ENCODE measurements at places on chromosomes 1 and 21.

- DNase-seq: no peak
Measured at GRCh38 chr21:14875704-14876523, 188.9 kb downstream of the NRIP1 start.

DNA sequence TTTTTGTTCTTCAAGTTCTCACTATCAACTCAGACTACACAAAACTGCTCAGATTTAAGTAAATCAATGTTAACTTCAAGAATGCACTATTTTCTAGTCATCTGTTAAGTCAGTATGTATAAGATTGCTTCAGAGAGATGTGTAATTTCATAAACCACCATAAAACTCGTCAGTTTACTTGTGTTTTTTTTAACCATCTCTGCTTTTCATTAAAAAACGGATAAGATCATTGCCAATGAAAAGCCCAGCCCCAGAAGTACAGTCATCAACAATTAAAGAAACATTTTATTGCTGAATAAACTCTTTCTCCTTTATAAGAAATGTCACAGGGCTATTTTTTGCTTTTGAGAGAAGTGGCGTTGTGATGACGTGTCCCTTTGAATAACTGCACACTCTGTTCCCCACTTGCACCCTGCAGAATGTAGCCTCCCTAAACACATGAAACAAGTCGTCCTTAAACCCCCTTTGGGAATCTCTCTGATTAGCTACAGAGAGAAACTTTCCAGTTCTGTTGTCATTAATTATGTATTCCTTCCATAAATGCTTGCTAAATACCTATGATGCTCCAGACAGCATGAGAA lies 202.7 kb upstream of the FOXD3 start:
- DNase-seq: no peak

GRCh38 chr1:227883641-227884301 lies 64.0 kb downstream of the WNT9A start:
- DNase-seq: no peak

DNA sequence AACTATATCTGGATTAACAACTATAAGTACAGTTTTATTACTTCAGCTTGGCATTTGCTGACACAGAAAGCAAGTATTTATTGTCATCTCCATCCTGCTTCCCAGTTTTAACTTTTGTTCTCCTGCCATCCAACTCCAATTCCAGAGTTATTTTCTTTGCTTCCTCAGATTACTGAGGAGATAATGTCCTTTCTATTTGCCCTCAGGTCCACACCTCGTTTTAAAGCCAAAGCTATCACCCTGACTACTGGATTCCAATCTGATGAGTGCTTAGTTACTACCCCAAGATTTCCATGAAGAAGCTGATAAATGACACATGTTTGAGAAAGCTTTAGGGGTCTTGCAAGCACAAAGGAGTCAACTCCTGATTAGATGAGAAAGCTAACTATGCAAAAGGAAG lies 25.2 kb downstream of the ACKR1 start:
- no peak for DNase-seq

- DNase-seq: no peak
Measured at GRCh38 chr1:160744852-160745520, 5.9 kb downstream of the SLAMF7 start.

DNA sequence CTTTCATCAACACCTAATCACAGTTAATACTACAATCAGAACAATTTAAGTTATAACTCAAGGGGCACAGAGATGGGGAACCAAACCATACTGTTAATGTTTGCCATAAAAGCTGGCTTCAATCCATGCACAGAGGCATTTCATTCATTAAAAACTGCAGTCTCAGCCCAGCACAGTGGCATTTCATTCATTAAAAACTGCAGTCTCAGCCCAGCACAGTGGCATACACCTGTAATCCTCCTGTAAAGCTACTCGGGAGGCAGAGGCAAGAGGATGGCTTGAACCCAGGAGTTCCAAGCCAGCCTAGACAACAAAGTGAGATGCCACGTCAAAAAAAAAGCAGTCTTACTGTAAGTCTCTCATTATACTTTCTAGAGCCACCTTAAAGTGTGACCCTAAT lies 29.2 kb downstream of the ARID4B start:
- no peak for DNase-seq

GRCh38 chr1:238409932-238410331 lies 519.2 kb upstream of the ZP4 start:
- no peak for DNase-seq

DNA sequence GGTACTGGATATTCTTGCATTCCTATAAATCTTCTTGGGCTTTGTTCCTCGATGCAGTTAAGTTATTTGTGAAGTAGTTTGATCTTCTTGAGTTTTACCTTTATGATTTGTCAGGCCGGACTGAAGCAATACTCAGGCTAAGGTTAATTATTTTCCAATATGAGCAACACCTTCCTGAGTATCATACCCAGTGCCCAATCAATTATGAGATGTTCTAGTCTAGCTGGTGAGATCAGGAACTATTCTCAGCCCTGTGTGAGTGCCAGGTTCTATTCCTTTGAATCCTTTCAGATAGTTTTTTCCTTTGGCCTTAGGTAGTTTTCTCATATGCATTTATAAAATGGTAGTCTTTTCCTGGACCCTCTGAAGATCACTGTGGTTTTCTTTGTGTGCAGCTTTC lies 92.5 kb downstream of the SCMH1 start:
- DNase-seq: no peak

DNA sequence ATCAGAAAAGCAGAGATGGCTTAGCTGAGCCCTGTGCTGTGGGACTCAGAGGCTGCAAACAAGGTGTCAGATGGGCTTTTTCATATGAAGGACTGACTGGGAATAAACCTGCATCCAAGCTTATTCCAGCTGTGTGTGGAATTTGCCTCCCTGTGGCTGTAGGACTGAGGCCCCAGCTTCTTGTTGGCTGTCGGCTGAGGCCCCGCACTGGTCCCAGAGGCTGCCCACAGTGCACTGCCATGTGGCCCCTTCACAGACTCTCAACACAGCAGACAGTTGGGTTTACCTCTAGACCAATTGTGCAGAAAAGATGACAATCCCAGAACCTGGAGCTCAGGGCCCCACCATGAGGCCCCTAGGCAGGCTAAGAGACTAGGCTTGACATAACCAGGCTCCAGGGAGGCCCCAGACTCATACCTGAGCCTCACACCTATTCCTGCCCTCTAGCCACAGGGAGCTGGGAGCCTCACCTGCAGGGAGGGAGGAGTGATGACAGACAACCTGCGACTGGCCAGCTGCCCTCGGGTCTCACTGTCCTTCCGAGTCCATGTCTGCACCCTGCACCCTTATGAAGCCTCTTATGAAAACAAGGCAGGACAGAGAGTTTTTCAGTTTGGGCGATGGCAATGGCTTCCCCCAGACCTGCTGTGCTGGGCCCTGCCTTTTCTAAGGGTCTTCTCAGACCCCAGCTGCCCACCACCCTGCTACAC lies 615.5 kb downstream of the NPHP4 start:
- no peak for DNase-seq

GRCh38 chr1:211739671-211740411 lies 64.4 kb upstream of the NEK2 start:
- DNase-seq: no peak

DNA sequence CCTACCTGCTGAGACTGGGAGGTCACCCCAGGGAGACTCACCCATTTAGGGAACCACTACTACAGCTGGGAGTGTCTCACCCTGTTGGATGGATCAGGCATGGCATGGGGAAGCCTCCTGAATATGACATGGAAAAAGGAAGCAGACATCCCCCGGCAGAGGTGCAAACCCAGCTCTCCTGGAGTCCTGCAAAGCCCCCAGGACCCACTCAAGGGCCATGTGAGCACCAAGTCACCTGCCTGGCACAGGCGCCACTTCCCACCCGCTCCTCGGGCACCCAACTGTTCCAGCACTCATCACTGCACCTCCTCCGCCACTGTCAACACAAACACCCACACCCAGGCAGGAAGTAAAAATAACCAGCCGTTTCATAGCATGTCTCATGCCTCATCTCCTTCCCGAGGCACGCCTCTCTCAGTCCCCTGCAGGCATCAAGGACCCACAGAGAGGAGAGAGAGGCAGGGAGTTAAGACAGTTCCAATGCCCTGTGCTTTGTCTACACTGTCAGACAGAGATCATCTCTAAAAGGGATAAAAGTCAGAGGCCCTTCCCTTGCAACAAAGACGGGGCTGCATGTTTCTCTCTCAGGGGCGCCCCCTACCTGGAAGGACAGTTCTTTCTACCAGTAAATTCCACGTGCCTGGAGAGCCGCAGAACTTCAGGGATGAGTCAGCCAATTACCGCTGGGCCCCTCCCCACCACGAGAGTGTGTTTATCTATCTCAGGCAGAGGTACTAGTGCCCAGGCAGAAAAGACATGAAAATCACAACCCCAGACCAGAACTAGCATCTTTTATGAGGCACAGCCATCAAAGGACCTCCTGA lies 150.1 kb upstream of the SOD1 start:
- DNase-seq: peak; percentile 71

- no peak for DNase-seq
Measured at GRCh38 chr1:91282695-91283420, 121.8 kb downstream of the HFM1 start.

- no peak for DNase-seq
Measured at GRCh38 chr1:203570805-203571204, 55.8 kb upstream of the ATP2B4 start.

- DNase-seq: no peak
Measured at GRCh38 chr1:23202263-23202749, 15.0 kb downstream of the HTR1D start.

DNA sequence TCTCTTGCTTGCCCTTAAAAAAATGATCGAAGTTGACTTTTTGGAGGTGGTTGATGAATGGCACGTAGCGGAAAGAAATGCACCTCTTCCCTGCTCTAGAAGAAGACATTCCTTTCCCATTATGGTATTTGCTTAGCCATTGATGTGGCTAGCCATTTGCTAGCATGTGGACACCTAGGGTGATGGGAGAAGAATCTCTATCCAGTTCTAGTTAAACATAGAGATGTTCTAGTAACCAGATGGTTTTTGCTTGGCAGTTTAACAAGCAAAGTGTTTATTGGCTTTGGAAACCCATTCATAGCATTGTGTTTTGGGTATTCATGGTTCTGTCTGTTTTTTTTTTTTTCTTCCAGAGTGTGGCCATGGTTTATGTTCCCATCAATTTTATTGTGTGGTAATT lies 78.9 kb downstream of the KCNJ6 start:
- no peak for DNase-seq

DNA sequence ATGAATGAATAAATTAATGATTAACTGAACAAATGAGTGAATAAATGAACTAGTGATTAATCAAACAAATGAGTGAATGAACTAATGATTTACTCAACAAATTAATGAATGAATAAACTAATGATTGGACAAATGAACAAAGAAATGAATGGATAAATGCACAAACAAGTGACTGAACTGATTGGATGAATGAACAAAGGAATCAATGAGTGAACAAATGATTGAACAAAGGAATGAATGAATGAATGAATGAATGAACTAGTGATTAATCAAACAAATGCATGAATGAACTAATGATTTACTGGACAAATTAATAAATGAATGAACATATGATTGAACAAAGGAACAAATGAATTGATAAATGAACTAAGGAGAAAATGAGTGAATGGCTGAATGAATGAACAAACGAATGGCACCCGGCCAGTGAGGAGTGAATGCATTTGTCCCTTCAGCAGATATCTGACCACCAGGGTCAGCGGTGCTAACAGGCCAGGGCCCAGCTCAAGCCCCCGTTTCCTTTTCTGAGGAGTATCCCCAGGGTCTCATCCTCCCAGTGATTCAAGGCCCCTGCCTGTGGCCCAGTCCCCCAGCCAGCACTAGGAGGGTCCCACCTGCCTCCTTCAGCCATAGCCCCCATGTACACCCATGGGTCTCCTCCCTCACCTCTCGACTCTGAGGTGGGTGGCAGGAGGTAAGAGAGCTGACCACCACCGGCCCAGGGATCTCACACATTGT lies 49.9 kb downstream of the WNT9A start:
- DNase-seq: no peak

GRCh38 chr1:236880209-236880608 lies 85.1 kb downstream of the MTR start:
- DNase-seq: no peak

GRCh38 chr1:198162091-198162767 lies 5.4 kb downstream of the NEK7 start:
- DNase-seq: no peak

DNA sequence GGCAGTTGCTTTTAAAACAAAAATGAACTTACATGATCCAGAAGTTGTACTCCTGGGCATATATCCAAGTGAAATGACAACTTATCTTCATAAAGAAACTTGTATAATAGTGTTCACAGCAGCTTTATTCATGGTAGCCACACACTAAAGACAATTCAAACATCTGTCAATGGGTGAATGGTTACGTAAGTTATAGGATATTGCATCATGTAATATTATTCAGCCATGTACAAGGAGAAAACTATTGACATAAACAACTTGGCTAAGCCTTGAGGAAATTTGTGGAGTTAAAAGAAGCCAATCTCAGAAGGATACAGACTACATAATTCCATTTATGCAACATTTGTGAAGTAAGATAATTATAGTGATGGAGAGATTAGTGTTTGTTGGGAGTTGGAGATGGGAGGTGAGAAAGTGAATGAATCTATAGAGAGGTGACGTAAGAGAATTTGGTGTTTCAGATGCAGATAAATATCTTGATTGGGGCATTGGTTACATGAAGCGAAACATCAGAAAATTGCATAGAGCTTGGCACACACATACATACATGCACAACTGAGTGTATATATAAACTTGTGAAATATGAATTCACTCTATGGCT lies 49.9 kb upstream of the GRIK1 start:
- no peak for DNase-seq

DNA sequence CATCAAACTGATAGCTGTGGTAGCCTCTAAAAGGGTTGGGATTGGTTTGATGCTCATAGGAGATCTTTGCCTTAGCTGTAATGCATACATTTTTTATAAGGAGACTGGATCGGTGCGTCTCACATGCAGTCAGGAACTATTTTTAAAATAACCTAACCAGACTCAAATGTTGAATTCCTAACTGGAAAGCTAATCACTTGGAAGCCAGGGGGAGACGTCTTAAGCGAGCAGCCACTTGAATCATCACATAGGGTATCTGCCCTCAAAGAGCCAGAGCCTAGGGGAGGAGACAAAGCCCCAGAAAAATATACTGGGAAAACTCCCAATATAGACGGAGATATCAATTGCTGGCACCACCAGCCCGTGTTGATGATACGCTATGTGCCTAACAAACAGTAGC lies 61.7 kb upstream of the PUM1 start:
- DNase-seq: no peak

GRCh38 chr1:172269084-172269483 lies 151.4 kb upstream of the C1orf105 start:
- DNase-seq: no peak

GRCh38 chr1:178024504-178024903 lies 54.6 kb upstream of the SEC16B start:
- DNase-seq: no peak

GRCh38 chr1:209688746-209689234 lies 13.6 kb downstream of the G0S2 start:
- DNase-seq: no peak

GRCh38 chr1:156150333-156151011 lies 2.9 kb upstream of the SEMA4A start:
- DNase-seq: no peak

GRCh38 chr1:71587961-71588360 lies 507.1 kb upstream of the ZRANB2 start:
- no peak for DNase-seq

GRCh38 chr1:15246960-15247614 lies at the start of gene FHAD1:
Gene FHAD1, plus strand, starts transcription at chr1:15247223. Its CDS starts 4,562 bp downstream, at chr1:15251785.
- peak; percentile 47 for DNase-seq
